NAMALWA (cell line): ENCODE measurements at places on chromosomes 2 and 18.

- no peak for DNase-seq
Observed at GRCh38 chr2:111656894-111657293, 227.1 kb downstream of the ANAPC1 start.

GRCh38 chr2:85648619-85649018 is 19.4 kb downstream of the SFTPB start:
- DNase-seq: peak; percentile 65

- no peak for DNase-seq
Observed at GRCh38 chr2:238938401-238939055, 90.6 kb downstream of the TWIST2 start.

- no peak for DNase-seq
Observed at GRCh38 chr18:26960911-26961310, 95.4 kb upstream of the AQP4 start.

DNA sequence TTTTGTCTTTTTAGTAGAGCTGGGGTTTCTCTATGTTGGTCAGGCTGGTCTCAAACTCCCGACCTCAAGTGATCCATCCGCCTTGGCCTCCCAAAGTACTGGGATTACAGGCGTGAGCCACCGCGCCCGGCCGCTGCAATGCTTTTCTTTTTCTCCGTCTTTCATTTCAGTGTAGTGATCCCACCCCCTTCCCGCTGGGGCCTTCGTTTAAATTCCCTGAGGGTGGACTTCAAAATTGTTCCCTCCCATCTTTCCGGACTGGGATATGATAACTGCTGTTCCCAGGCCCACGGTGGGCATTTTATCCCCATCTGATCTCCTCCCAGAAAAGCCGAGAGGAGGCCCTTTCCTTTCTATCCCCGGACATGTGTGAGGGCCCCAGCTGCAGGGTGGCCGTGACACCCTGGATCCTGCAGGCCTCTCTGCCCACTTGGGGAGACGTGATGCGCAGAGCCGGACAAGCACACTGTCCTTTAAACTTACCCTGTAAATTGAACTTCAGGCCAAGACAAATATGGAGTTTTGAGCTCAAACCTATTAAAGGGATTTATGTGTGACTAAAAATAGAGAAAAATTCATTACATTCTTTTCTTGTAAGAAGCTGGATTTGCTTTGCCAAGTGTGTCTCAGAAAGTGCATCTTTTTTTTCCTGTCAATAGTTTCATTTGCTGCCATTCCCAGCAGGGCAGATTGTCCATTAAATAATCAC is 54.5 kb upstream of the AFF3 start:
- DNase-seq: no peak

DNA sequence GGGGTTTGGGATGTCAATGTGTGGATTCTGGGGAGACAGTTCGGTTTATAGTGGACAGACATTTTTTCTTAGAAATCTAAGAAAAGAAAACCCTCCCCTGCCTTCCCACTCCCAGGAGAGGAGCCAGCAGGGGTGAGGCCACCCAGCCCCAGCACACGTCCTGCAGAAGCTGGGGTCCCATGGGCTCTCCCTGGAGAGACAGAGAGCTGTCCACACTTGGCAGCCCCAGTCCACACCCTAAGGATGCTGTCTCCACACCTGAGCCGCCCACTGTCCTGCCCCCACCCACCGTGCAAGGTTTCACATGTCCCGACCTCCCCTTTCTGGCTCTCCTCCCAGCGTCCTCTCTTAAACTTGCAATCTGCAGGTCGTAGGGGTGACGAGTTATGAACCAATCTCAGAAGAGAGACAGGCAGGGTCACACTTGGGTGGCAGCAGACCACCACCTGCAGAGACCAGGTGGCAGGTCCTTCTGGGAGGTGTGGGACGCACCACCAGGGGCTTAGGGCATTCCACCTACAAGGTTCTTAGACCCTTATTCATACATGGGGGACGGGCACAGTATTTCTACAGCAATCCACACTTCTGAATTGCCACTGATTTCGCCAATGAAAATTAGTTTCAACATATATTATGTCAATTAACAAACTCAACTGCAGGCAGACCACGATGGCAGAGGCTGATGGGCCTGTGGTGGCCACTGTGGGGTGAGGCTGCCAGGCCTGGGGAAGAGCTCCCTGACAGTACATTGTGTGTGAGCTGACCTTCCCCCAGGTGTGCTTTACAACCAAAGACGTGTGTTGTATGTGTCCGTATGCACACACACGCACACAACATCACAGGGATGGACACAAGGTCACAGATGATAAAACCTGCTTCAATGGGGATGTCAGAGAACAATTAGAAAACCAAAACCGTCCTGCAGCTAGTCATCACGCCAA is 158.5 kb downstream of the TPO start:
- DNase-seq: no peak

- no peak for DNase-seq
Observed at GRCh38 chr2:109519513-109519912, 94.3 kb downstream of the SEPTIN10 start.

- DNase-seq: no peak
Observed at GRCh38 chr18:51425475-51425874, 228.0 kb upstream of the MEX3C start.

DNA sequence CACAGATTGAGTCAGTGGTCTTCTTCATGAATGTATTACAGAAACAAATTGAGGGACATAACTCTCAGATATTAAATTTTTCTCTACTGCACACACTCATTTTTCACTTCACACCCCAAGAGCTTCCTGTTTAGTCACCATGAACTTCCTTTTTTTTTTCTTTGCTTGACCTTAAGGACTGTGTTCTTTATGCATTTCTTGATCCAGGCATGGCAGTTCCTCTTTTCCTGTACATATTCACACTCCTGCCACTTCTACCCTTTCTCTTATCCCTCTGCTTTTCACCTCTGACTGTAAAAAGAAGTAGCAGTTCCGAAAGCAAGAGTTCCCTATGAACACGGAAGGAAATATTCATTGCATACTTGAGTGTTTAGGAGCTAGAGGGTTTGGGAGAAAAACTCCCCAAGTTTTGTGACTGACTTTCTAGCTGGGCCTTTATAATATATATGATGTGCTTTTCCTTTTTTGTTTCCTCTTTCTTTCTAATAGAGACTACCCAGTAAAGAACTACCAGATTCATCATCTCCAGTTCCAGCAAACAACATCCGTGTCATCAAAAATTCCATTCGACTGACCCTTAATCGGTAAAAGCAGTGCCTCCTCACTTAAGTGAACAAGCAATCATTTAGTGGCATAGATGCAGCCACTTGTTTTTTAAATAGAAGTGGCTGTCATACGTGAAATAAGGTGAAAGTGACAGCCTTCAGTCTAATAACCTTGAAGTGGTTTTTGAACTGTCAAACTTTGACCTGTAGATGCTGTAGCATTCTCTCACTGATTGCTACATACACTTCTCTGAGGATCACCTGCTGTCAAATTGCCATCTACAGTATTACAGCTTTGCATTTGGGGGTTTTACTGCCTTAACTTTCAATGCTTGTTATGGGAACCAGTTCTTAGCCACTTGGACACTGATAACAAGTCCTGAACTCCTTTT is 40.8 kb downstream of the PAPOLG start:
- peak; percentile 38 for DNase-seq

DNA sequence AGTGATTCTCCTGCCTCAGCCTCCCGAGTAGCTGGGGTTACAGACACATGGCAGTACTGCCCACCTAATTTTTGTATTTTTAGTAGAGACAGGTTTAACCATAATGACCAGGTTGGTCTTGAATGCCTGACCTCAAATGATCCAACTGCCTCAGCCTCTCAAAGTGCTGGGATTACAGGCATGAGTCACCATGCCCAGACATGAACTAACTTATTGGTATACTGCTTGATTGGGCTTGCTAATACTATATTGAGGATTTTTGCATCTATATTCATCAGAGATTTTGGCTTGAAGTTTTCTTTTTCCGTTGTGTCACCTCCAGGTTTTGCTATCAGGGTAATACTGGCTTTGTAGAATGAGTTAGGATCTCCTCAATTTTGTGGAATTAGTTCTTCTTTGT is 706.1 kb upstream of the HS6ST1 start:
- no peak for DNase-seq

- no peak for DNase-seq
Observed at GRCh38 chr2:236363711-236364277, 99.6 kb upstream of the ASB18 start.

DNA sequence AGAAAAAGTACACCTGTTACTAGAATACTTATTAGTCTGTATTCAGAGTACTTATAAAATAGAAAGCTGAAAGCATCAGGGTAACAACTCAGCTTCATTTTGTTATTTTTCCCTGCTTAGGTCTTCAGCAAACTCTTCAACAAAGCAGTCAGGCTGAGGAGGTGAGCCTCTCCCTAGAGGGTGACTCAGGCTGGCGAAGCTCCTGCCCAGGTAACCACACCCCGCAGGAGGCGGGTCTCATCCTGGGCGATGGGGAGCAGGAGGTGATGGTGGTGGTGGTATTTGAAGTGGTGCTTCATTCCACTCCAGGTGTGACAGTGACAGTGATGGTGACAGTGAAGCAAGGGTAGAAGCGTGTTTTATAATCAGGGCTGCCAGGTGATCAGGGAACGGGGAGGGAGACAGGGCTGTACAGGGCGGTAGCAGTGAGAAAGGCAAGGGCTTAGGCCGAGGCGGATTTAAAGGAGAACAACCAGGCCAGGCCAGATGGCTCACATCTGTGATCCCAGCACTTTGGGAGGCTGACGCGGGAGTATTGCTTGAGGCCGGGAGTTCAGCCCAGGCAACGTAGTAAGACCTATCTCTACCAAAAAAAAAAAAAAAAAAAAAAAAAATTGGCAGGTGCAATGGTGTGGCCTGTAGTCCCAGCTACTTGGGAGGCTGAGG is 127.1 kb downstream of the SOCS6 start:
- DNase-seq: no peak

DNA sequence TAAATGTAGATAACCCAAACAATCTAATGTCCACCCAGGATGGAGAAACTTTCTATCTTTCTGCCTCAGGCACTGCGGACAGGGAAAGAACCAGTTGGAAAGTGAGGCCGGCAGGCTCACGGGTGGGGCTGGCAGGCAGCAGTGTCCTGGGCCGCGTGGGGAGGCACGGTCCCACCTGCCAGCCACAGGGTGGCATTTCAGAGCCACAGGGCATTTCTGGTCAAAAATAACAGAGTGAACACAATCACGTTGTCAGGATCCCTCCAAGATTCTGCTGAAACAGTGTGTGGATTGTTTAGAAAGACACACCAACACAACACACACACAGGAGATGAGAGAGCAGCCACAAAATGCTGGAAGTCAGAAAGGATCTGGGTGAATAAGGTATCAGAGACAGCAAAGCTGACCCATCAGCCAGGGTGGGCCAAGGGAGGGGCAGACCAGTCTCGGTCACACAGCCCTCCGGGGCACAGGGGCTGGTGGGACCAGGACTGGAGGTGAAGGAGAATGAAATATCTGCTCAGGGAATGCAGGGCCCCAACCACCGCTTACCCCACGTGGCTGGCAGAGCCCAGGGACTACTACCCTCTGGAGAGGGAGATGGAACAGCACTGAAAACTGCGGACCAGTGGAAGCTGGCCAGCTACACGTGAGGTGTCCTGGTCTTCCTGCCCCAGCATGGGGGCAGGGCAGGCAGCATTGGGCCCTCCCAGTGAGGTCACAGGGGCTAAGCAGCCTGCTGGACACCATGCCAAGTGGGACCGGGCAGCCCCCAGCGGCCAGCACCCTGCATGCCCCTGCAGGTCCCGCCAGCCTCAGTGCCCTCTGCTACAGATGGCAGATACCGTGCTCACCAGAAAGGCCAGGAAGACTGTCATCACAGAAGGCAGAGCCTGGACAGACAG is 173.9 kb downstream of the HDAC4 start:
- no peak for DNase-seq

- DNase-seq: no peak
Observed at GRCh38 chr2:132656266-132656975, 13.6 kb downstream of the LYPD1 start.

- no peak for DNase-seq
Observed at GRCh38 chr2:162014751-162015150, 59.3 kb downstream of the DPP4 start.

DNA sequence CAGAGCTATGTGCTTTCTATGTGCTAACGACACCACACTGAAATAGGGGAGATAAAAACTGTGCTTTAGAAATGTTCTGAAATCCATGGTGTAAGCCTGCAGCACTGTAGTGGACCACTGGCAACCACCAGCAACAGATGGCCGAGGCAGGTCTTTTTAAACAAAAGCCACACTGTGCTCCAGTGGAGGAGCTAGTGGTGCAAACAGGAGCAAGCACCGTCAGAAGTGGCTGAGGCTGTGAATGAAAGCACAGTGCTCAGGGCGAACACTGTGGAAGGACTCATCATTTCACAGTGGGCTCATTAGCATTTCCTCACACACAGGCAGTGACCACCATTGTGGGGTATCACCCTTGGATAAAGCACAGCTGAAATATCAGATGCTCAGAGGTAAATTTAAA is 22.9 kb upstream of the MTX2 start:
- no peak for DNase-seq

DNA sequence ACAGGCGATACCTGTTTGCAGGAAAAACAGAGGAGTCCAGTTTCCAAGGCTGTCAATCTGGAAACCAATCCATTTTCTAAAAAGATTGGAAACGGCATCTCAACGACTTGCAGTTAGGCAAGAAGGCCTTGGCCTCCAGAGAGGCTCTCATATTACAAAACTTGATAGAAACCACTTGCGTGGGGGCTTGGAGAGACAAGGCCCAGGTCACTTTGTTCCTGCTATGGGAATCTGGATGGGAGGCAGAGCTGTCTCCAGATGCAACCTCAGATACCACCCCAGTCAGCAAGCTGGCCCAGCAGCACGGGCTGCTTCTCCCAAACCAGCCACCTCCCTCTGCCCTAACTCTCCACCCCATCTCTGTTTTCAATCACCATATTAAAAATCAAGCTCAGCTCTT is 298.8 kb downstream of the TNS1 start:
- no peak for DNase-seq

DNA sequence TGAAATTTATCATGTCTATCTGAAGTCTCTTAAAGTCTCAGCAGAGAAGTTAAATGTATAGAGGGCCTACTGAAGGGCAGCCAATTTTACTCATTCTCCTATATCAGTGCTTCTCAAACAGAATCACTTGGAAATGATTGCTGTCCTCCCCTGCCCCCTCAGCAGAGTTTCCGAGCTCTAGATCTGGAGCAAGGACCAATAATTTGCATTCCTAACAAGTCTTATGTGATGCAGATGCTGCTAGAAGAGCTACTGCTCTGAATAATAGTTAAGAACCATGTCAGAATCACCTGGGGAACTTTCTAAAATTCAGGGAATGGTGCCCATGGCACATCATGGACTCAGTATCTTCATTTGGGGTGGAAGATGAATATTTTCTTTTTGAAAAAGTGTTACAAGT is 105.6 kb upstream of the EPHA4 start:
- DNase-seq: no peak
